T-helper 2 cell treated with Interferon-gamma antibody and Interleukin-4, amounts not matched to agents 100 ng/mL and 5 ng/mL, for 36 hours (primary cell): ENCODE measurements at places on chromosomes 2 and 18. TPM values are rescaled to one million over a fixed set of nuclear protein-coding genes. Genes with fewer than 3 reads are reported as not detected.

COLEC11 gene
- 0.27 TPM in 1 of 2 replicates, not detected in the other for total RNA-seq

MEIS1 gene
- total RNA-seq: not detected in 2 replicates

KCTD18 gene
- total RNA-seq: 14.8 and 15.1 TPM in 2 replicates

PUS10 gene
- total RNA-seq: 6.1 and 7.6 TPM in 2 replicates

SLC4A5 gene
- total RNA-seq: 0.86 and 3.1 TPM in 2 replicates

OTOS gene
- total RNA-seq: not detected in 2 replicates

NEU2 gene
- not detected in 2 replicates for total RNA-seq

G6PC2 gene
- not detected in 2 replicates for total RNA-seq
